Activated CD4-positive, alpha-beta T cell treated with anti-CD3 and anti-CD28 coated beads, Interleukin-2, amount 50 U/mL, for 4 hours (primary cell): ENCODE measurements at places on chromosomes 1 and 21.

DNA sequence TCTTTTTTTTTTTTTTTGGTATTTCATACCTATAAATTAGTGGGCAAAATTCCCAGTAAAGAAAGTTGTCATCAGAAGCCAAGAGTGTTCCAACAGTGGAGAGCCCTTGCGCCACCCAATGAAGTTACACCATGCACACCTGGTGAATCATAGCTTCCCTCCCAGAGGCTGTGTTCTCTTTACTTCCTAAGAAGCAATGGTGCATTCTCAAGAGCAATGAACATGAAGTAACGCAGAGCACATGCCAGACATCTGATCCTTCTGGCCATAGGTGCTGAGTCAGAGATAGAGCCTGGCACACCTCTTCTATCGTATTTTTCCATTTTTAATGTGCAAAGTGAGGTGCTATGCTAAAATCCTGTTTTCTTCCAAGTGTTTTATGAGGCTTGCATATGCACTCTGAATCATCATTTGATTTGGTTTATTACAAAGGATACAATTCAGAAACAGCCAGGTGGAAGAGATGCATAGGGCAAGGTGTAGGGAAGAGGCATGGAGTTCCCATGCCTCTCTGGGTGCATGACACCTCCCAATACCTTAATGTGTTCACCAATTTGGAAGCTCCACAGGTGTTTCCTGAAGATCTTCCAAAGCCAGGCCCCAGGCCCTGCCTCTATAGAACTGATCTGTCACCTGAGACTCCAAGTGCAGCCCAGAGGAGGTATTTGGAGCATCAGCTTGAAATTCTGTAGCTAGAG is 408.0 kb downstream of the SIPA1L2 start:
- DNase-seq: no peak

DNA sequence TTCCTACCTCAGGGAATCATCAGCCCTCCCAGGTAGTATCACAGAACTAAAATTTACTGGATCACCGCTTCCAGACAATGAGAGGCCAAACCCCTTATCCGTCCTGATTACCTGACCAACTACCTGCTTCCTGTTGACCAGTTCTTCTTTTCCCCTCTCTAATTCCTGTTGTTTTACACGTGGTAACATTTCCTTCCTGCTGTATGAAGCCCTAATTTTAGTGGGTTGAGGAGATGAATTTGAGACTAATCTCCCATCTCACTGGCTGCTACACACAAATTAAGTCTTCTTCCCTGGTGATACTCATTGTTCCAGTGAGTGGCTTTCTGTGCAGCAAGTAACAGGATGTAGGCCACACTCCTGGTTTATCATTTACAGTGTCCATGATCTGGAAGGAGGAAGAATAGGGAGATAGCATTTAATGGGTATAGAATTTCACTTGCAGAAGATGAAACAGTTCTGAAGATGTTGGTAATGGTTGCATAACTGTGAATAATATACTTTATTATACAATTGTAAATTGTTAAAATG is 2112.9 kb downstream of the NCAM2 start:
- no peak for DNase-seq

DNA sequence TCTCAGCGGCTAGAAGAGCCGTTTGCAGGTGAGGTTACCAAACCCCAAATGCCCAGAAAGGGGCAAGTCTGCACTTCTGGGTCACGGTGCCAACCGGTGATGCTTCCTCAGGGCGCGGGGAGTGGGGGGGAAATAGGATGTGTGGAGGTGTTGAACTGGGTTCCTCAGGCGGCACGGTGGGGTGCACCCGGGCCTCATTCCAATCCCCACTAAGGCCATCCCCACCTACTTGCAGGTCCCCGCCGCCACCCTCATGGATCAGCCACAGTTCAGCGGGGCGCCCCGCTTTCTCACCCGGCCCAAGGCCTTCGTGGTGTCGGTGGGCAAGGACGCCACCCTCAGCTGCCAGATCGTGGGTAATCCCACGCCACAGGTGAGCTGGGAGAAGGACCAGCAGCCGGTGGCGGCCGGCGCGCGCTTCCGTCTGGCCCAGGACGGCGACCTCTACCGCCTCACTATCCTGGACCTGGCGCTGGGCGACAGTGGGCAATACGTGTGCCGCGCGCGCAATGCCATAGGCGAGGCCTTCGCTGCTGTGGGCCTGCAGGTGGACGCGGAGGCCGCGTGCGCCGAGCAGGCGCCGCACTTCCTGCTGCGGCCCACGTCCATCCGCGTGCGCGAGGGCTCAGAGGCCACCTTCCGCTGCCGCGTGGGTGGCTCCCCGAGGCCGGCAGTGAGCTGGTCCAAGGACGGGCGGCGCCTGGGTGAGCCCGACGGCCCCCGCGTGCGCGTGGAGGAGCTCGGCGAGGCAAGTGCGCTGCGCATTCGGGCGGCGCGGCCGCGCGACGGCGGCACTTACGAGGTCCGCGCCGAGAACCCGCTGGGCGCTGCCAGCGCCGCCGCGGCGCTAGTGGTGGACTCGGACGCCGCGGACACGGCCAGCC is 3.9 kb downstream of the OBSCN start:
- no peak for DNase-seq

DNA sequence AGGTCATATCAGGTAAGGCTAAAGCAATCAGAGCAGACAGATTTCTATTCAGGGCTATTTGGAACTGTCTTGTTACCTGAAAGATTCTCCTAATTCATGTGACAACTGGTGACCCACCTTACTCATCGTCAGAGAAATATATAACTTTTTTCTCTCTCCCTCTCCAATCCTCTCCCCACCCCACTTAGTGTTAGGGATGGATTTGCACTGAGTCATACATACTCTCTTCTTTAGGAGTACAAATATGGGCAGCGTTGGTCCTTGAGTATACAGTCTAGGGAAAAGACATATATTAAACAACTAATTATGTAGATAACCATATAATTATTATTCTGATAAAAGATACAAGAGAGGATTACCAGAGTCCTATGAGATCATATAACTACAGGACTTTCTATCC is 246.3 kb downstream of the HHIPL2 start:
- no peak for DNase-seq

DNA sequence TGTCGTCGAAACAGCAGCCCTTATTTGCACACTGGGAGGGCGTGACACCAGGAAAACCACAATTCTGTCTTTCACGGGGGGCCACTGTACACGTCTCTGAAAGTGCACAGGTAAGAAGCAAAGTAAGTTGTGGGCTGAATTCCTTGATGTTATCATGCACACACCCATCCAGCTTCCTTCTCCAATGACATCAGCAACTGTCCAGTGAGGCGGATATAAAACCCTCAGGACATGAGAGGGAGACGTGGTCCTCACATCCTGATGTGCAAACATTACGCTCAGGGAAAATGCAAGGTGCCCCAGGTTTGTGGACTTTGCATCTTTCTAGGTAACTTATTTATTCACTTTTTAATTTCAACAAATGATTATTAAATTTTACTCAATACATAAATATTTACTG is 3.0 kb downstream of the TFF1 start:
- no peak for DNase-seq
